HT1080 (cell line): ENCODE measurements at places on chromosomes 2 and 18. TPM values are rescaled to one million over a fixed set of nuclear protein-coding genes. Genes with fewer than 3 reads are reported as not detected.

- peak; percentile 92 for DNase-seq
Measured at GRCh38 chr2:214019229-214019972, 391.5 kb upstream of the VWC2L start.

GRCh38 chr2:46333912-46334311 lies 36.7 kb downstream of the EPAS1 start:
- peak; percentile 36 for DNase-seq

- no peak for DNase-seq
Measured at GRCh38 chr2:24643051-24643450, 150.1 kb downstream of the PTRHD1 start.

GRCh38 chr2:99911736-99912135 lies 230.7 kb downstream of the AFF3 start:
- peak; percentile 42 for DNase-seq

DNA sequence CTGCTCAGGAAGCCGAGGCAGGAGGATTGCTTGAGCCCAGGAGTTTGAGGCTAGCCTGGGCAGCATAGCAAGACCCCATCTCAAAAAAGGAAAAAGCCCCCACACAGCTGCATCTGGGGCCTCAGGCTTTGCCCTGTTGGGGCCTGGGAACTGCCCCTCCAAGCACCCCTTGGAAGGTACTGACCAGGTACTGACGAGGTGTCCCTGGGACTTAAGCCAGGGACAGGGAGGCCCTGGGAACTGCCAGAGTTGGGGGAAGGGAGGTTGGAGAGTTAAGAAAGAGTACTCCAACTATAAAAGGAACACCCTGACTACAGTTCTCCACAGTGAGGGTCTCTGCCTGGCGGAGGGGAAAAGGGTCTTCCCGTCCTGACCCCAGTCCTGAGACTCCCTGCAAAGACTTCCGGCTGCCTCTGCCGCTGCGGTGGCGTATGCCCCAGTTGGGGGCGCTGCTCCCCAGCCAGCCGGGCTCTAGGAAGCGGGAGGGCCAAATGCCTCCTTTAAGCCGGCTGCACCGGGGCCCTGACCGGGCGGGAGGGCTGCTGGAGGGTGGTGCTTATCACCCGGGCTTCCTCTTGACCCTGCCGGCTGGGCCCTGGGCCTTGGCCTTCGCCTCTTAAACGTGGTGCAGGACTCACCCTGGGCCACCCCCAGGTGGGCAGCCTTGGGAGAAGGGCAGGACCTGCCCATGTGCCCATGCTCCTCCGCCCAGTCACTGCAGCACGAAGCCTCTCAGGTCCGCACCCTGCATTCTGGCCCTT lies 12.8 kb downstream of the SLC30A3 start:
- DNase-seq: peak; percentile 33

The PRKCE gene
- total RNA-seq: 31.7 and 32.4 TPM in 2 replicates
